ENCODE measurements at places on chromosomes 3 and 15.

GRCh38 chr3:157311633-157312375 is 124.8 kb upstream of the PTX3 start:
- no peak for ATAC-seq

DNA sequence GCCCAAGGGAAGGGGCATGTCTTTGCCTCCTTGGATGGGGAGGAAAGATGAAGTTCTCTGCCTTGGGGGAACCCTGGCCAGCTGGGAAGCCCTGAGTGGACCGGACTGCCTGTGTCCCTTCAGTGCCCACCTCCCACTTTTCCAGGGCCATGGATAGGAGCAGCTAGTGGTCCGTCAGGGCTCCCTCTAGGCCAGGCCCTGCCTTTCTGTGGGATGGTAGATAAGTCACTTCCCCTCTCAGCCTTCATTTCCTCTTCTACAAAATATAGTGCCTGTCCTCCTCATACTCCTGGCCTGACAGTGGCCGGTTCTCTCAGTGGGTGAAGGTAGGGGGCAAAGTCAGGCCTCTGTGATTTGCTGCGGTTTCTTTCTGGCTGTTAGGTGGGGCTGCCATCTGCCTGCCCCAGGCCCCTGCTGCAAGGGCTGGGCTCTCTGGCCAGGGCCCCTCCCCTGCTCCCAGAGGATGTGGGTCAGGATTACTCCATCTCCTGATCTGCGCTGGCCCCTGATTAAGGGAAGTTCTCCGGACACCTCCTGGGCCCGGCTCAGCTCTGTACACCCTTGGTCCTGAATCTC is 1.4 kb downstream of the PLEKHO2 start:
- ATAC-seq, result no peak

- no peak for ATAC-seq
Measured at GRCh38 chr3:98734306-98734705, 28.8 kb upstream of the ST3GAL6 start.

- ATAC-seq, result no peak
Measured at GRCh38 chr3:120272286-120272685, 12.7 kb downstream of the GPR156 start.

DNA sequence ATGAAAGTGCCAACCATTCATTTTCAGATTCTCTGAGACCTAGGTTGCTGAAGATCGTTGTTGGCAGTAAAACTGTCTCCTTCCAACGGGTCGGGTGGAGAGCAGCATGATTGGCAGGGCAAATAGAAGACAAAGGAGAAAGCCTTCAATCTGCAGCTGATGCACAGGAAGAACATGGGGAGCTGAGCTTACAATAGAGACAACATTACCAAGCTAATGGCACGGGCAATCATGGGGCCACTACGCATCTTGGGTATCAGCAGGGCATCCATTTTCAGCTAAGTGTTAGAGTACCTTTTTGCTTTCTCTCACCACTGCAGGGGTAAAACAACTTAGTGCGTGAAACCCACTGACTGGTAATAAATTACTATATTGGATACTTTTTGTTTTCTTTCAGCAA is 114.8 kb downstream of the WDR72 start:
- ATAC-seq, result no peak

GRCh38 chr3:37971467-37971866 is 19.1 kb upstream of the VILL start:
- no peak for ATAC-seq

DNA sequence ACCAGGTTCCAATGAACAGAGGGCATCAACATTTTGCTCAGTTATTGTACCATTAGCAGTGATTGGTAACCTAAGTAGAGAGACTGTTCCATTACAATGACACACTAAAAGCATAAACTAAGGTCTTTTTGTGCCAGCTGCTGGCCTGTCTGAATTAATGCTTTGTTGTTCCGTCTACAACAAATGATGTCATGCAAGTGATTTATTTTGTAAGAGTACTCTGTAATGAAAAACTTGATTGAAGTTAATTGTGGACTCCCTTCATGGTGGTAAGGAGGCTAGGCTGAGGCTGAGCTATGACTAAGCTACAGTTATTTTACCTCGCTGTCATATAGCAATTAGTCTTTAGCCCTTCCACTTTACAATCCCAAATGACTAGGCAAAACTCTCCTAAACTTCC is 23.2 kb downstream of the RCN2 start:
- no peak for ATAC-seq

Measured in esophagus mucosa (tissue), 1 donor.